ENCODE measurements at places on chromosomes 3 and 15.
A peak's percentile ranks its signal among the peaks of the same experiment; 100 is the strongest.

DNA sequence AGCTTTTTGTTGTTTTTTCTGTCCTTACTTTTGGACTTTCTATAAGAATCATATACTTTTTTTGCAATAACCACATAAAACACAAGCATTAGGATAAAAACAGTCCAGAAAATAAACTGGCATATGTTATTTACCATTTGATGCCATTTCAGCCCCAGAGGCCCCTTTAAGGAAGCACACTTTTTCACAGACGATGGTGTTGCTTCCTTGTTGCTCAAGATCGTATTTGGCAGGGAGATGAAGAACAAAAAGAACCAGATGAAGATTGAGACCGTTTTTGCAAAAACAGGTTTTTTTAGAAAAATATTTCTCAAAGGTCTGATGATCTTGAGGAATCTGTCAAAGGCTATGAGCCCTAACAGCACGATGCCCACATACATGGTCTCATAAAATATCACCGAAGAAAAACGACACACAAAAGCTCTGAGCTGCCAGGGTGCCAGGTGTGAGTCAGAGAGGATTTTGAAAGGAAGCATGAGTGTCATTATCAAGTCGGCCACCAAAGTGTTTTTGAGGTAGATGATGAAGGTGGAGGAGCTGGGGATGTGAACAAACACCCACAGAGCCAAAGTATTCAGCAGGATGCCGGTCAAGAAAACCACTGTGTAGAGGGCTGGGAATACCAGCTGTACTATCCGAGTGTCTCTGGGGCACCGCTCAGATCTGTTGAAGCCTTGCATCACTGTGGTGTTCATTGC is 902 bp downstream of the P2RY13 start:
- no peak for DNase-seq

GRCh38 chr15:53536479-53537120 is 222.9 kb downstream of the WDR72 start:
- DNase-seq = no peak

GRCh38 chr15:98671060-98672008 is 23.0 kb downstream of the IGF1R start:
- no peak for DNase-seq

DNA sequence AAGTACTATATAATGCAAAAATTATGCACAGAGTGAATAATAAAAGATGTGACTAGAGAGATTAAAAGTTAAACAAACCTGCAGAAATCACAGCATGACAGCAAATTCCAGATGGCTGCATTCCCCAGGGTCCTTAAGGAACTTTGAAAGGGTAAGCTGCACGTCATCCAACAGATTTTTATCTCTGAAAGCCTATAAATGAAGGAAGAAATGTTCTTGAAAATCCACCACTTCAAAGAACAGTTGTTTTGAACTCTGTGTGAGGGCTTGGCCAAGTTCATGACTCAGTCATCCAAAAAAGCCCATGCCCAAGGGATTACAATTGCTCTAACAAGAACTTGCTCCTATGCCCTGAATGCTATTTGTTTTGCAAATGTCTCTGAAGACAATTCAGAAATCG is 603.6 kb downstream of the PLOD2 start:
- DNase-seq = no peak

DNA sequence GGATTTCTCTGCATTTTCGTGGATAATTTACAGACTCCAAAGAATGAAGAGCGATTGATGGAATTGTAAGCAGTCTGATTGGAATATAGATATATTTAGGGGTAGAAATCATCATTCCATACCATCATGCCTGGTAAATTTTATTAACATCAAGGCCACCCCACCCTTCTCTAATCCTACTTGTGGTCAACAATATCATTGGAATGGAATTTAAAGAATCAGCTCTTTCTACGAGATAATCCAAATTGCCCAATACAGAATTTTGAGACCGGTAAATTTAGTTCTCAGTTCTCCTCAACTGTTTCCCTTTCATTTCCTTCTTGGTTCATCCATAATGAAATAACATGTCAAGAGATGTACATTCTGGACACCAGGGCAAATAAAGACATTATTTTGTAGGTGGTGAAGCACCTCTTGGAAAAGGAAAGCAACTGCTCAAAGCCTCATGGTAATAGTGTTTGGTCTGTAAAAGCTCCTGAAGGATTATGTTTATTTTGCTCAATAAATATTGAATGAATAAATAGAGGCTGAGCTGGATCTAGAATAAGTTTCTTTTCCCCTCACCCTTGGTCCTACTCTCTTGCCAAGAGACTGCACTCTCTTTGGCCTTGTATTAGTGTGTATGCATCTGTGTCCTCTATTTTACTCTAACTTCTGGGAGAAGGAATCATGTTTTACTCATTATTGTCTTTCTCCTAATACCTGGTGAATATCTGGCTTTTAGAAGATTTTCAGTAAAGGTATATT is 133.7 kb upstream of the BCL6 start:
- DNase-seq = no peak

GRCh38 chr15:66573348-66573718 is 7.5 kb upstream of the LCTL start:
- DNase-seq = no peak

DNA sequence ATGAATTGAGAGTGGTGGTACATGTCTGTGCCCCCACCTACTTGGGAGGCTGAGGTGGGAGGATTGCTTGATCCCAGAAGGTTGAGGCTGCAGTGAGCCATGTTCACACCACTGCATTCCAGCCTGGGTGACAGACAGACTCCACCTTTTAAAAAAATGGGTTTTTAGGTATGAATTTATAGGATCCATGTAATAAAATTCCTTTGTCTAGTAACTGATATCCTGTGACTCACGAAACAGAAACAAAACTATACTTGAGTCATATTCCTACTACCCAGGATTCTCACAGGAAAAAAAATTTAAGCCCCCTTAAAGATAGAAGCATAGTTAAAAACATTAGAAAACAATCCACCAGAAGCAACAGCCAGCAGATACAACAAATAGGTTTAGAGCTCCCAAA is 10.0 kb upstream of the CRTC3 start:
- DNase-seq = no peak

DNA sequence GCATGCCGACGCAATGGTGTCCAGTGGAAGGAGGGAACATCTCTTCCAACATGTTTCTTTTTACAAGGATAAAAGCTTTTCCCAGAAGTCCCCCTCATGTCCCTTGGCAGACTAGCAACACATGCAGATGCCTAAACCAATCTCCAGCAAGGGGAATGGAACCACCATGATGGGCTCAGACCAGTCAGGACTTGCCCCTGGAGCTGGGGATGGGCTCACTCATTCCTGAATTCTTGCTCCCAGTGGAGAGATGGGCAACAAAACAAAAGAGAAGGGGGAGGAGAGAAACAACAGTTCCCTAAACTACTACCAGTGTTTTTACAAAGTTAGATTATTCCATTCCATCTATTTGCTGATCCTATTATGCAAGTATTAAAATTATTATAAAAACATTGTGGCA is 76.8 kb upstream of the OXTR start:
- DNase-seq = no peak

DNA sequence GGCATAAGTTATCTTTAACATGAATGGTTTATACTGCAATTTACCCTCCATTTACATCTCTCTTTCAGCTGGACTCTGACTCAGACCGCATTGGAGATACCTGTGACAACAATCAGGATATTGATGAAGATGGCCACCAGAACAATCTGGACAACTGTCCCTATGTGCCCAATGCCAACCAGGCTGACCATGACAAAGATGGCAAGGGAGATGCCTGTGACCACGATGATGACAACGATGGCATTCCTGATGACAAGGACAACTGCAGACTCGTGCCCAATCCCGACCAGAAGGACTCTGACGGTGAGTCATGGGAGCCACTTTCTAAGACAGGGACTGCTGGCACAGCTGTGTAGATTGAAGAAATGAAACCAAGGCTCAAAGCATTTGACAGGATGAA is 11.6 kb downstream of the THBS1 start:
- DNase-seq = no peak

DNA sequence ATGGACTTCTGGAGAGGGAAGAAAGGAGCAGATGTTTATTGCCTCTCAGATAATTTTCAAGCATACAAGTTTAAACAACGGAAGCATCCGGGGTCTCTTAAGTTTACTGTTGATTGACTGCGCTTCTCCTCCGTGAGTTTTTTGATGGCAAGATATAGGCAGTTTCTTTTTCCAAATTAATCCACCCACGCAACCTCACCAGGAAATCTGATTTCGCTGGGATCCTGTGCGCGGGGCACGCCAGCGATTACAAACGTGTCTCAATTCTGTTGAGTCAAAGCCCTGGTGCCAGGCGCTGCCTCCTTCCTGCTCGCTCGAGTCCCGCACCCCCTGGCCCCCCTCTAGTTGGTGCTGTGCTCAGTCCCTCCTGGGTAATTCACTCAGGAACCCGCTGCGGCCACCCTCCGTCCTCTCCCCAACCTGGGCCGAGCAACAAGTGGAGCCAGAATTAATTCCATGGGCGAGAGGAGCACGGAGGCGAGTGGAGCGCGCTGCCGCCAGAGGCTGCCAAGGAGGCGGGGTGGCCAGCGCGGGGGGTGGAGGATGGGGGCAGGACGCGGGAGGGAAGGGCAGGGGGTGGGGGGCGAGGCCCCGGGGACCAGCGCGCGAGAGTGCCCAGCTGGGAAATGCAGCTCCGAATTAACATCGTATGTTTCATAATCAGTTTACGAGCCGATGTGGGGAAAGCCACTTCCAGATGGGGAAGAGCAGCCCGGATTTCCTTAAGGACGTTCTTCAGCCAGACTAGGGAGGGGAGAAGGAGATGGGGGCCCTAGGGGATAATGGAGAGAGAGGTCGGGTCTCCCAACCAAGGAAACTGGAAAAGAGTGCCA is 6.0 kb downstream of the WNT5A start:
- DNase-seq = peak; percentile 56

DNA sequence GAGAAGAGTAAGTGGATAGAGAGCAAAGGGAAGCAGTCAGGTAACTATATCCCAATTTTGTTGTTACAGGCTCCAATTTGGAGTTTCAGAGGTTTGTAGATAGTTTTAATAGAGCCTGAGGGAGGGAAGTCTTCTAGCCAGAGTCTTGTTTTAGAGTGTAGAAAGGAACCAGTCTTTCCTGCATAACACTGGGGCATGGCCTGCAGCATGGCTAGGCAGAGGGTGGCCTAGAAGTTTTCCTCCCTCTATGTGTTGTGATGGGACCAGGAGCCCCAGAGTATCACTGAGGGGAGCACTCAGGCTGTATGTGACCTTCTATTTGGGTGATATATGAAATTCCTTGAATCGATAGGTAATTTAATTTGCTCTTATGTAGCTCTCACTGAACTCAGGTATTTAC is 22.5 kb upstream of the GABRR3 start:
- no peak for DNase-seq

Data from NCI-H2081 (cell line).